Jurkat, Clone E6-1 (cell line): ENCODE measurements at places on chromosomes 6 and 20.

GRCh38 chr6:21164768-21165326 is 428.7 kb upstream of the SOX4 start:
- DNase-seq = peak; percentile 78

GRCh38 chr6:94953867-94954631 is 623.3 kb upstream of the MANEA start:
- no peak for DNase-seq

DNA sequence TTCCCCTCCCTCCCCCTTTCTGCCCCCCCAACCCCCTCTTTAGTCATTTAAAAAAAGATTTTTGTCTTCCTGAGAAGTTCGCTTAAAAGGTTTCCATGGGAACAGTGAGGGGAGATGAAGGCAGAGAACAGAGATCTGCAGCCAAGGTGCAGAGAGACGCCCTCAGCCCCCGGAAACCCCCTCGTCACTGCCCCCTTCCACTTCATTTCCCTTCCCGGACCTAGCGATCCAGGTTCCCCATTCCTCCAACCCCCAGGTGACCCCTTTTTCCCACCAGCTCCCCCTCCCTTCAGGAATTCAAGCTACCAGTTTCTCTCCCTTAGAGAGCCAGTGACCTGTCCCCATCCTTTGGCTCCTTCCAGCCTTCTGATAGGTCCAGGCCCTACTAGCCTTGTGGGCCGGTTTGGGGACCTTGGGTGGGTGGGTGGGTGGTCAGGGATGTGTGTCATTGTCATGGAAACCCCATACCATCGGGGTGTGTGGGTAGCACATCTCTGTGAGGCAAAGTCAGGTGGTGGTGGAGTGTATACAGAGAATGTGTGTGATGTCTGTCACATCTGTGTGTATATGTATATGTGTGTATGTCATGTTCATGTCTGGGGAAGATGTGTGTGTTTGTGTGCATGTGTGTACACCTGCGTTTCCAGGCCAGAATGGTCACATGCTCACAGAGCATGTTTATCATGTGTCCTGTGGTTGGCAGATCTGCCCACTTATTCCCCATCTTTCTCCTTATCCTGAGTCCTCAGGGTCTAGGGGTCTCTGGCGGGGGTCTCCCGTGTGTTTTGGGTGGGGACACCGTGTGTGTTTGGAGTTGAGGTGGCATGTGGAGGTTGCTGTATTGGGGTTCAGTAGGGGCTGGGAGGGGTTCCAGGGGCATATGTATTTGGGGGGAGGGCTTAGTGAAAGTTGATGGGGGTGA is 7.0 kb downstream of the SYNGAP1 start:
- DNase-seq = peak; percentile 61

GRCh38 chr6:2848851-2849250 is 7.2 kb upstream of the SERPINB1 start:
- peak; percentile 54 for DNase-seq

DNA sequence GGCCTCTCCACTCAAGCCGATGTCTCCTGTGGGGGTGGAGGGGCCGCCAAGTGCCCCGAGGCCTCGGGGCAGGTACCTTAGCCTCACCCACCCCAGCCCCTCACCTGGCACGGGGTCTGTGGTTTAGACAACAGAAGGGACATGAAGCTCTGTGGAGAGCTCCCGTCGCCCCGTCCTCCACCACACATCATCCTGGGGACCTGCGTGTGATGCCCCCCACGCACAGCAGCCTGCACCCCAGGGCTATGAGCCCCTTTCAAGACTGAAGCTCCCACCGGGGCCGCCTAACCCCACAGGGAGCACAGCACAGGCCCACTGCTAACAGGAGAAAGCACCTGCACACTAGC is 8.2 kb downstream of the KCNQ2 start:
- no peak for DNase-seq

DNA sequence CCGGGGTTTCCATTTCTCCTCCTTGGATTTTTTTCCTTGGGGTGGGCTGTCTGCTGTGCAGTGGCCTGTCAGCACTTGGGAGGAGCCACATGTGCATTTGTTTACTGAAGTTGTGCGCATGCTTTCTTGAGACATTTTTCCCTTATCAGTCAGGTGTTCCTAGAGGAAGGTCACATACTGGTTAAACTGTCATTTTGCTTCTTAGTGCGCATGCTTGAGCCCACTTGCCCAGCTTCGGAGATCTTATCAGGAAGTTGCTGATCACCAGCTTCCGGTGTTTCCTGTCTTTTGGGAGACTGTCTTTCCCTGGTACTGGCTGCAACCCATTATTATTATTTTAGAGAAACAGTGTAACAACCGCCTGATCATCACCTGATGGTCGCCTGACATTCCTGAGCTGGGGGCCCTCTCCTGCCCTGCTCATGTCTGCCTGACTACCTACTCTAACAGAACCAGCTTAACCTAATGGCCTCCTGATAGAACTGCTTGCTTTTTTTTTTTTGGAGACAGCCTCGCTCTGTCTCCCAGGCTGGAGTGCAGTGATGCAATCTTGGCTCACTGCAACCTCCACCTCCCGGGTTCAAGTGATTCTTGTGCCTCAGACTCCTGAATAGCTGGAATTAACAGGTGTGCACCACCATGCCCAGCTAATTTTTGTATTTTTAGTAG is 378 bp upstream of the ERVFRD-1 start:
- peak; percentile 72 for DNase-seq

DNA sequence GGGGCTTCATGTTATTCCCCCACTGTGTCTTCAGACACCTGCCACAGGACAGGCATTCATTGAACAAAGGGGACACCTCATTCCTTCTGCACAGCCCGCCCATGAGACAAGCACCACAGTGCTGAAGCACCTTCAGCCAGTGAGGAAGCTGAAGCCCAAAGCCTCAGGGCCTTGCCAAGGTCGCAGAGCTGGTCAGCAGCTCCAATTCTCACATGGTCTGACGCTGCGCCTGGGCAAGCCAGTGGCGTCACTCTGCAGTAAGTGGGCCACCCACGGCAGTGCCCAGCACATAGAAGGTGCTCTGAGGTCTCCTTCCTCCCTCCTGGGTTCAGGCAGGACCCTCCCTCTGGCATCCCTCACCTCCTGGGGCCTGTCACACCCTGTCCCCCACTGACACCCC is 43.2 kb downstream of the GRM4 start:
- no peak for DNase-seq

DNA sequence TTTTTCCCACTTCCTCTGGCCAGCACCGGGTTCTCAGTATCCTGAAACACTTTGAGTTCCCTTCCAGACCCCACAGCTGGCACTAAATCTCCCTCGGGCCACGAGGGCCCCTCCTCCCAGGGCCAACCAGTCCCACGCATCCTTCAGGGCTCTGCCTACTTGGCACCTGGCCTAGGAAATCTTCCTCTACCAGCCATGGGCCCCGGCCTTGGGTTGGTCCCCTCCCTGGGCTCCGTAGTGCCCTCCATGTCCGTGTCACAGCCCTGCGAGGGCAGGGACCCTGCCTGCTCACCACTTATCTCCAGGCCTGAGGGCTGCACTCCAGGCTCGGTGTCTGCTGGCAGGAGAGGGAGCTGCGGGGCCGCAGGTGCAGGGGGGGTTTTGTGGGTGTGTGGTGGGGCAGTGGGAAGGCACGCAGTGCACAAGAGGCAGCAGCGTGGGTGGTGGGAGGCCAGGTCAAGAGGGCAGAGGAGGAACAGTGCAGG is 48.8 kb upstream of the CDH22 start:
- no peak for DNase-seq

- no peak for DNase-seq
Measured at GRCh38 chr6:44529146-44529905, 141.8 kb downstream of the CDC5L start.

DNA sequence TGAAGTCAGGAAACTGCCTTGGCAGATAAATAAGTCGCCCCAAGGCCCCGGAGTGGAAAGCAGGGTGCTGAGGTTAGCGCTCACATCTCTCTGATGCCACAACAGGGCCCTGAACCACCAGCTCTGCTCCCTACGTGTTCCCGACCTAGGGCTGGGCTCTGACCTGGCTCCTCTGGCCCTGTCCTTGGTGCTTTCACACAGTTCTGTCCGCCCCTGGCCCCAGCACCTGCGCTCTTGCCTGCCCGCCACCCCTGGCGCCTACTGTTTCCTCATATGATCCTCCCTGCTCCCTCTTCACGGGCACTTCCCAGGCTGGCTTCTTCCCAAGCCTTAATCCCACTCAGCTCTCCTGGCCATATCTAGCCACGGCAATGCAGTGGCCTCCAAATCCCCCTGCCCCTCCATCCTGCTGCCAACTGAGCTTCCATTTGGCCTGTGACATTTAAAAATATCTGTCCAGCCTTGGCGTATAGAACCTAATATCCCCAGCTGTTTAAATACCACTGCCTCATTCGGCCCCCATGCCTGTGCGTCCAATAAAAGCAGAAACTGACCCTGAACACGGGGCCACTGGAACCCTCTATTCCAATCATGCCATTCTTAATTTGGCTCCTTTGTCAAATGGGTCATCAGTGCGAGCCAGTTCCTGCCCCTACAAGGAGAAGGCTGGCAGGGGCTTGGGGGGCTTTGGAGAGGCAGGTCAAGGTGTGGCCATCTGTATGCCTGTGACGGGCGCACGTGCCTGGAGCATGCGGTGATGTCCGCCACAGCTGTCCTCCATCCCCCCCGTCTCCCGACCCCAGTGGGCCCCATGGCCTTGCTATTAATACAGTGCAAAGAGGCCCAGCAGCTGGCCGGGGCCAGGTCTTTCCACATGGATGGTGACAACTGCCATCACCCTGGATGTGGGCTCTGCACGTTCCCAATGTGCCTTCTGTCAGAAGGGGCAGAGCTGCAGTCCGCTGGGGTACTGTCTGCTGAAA is 27.7 kb downstream of the GNAS-AS1 start:
- DNase-seq = no peak

GRCh38 chr6:121584586-121585369 is 149.3 kb downstream of the GJA1 start:
- DNase-seq = no peak

- DNase-seq = no peak
Measured at GRCh38 chr6:84227044-84227433, 404 bp downstream of the CEP162 start.

GRCh38 chr6:117515326-117515725 is 32.9 kb downstream of the DCBLD1 start:
- DNase-seq = no peak

DNA sequence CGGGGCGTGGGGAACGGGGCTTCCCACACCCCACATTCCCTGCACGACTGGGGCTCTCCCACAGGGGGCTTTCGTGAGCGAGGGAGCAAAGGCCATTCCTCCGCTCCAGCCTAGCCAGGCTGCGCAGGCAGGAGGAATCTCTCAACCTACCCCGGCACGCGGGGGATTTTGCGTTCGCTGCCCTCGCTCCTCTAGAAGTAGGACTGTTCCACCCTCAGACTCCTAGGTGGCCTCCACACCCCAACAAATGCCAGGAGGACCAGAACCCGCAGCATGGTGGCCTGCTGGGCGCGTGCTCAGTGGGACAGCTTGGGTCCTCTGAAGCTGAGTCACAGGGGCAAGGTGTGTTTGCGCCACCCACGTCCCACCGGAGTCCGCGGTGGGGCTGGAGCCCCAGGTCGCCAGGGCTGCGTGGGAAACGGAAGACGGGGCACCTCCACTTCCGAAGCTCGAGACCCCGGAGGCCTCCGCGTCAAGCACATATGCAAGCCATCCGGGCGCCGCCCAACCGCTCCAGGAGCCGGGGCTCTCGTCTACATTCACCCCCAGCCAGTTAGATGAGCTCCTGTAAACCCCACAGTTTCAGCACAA is 1938.5 kb upstream of the DEFB115 start:
- no peak for DNase-seq

GRCh38 chr20:32737371-32738223 is 5.7 kb downstream of the COMMD7 start:
- DNase-seq = peak; percentile 75

- no peak for DNase-seq
Measured at GRCh38 chr6:125354649-125355048, 52.9 kb upstream of the HDDC2 start.

DNA sequence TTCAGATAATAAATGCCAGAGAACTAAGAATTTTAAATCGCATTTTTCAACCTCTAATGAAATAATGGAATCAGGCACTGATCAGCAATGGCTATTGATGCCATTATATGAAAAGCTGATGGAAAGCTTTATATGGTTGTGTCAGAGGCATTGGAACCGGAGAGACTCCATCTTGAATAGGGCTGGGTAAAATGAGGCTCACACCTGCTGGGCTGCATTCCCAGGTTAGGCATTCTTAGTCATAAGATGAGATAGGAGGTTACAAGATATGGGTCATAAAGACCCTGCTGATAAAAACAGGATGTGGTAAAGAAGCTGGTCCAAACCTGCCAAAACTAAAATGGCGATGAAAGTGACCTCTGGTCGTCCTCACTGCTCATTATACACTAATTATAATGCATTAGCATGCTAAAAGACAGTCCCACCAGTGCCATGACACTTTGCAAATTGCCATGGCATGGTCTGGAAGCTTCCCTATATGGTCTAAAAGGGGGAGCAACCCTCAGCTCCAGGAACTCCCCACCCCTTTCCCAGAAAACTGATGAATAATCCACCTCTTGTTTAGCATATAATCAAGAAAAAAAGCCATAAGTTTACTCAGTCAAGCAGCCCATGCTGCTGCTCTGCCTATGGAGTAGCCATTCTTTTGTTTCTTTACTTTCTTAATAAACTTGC is 40.2 kb upstream of the CD83 start:
- DNase-seq = no peak

- DNase-seq = peak; percentile 59
Measured at GRCh38 chr6:32854376-32855178, 585 bp downstream of the PSMB9 start.

DNA sequence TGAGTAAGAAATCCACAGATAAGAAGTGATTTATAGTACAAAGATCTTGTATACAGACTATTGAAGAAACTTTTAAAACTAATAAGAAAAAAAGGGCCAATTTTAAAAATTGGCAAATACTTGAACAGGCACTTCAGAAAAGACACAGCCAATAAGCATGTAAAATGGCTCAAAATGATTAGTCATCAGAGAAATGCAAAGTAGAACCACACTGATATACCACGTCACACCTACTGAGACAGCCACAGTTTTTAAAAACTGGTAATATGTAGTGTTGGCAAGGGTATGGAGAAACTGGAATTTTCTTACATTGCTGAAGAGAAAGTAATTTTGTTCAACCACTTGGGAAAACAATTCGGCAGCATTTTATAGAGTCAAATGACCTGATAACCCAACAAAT is 488.9 kb upstream of the HTR1E start:
- DNase-seq = no peak

DNA sequence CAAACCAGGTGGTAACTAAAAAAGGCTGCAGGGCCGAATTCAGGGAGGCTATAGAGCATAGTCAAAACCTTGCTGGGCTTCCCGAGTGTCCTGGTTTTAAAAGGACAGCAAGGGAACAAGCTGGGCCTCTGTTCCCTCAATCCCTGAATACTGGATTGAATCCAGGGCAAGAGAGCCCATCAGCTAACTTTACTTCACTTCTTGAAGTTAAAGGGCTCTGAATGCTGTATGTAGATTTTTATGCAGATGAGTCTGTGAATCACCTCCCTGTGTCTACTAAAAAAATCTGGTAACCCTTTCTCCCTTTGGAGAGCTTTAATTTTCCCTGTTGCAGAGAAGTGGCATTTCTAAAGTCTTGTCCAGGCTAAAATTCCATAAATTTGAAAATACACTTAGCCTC is 29.5 kb downstream of the LYRM4 start:
- no peak for DNase-seq

DNA sequence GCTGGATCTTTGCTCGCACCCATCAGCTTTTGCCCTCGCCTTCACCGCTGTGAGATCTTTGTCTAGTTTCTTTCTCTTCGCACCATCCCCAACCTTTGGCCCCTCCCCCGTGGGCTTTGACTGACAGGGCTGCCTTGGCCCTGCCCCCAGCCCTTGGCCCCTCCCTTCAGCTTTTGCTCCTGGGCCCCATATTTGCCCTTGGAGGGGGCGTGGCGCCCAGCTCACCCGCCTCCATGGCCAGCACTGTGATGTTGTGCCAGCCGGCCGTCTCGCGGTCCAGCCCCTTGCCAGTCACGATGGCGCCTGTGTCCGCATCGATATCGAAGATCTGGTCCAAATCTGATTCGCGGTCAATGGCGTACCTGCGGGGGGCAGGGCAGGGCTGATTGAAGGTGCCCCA is 81.1 kb downstream of the CD40 start:
- DNase-seq = no peak
